Stimulated activated CD4-positive, alpha-beta T cell treated with anti-CD3 and anti-CD28 coated beads, Interleukin-15, amount 100 ng/mL, for 48 hours (primary cell): ENCODE measurements at places on chromosomes 5 and 9.
A peak's percentile ranks its signal among the peaks of the same experiment; 100 is the strongest.

GRCh38 chr5:144465441-144465840 lies 294.8 kb downstream of the KCTD16 start:
- DNase-seq = no peak

DNA sequence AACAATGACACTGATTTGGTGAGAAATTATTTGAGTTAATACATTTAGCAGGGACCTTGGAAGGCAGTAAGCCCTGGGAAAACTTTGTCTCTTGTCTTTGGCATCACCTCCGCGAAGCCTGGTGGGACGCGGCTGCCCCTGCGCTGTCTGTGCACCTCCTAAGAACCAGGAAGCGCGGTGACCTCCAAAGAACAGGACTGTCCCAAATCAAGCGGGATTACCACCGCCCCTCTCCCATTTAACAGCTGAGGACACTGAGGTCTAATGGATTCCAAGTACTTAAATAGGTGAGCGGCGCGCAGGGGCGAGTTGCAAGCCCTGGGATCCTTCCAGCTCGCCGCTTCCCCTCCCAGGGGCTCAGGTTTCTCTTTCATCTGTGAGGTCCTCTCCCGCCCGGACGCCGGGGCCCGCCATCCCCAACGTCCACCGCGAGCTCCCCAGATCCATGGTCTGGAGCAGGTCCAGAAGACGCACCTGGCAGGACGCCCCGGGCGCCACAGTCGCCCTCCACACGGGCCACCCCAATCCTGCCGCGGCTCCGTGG lies 432 bp downstream of the STARD4 start:
- peak; percentile 3 for DNase-seq

DNA sequence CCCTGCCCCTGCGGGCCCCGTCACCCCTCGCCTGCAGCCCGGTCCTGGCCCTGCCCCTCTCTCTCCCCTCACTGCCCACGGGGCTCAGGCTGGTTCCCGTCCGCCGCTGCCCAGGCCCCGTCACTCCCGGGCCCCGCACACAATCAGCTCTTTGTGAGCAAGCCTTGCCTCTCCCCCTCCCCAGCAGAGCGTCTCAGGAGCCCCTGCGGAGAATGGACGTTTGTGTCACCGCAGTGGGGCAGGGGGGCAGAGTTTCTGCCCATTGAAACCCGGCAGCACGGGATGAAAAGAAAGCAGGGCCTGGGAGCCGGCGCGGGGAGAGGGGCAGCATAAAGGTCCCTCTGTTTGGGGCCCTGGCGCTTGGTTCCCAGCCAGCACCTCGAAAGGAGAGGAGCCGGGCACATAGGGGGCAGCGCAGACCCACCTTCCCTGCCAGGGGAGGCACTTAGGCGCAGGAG lies 13.5 kb upstream of the NUP214 start:
- DNase-seq = no peak

DNA sequence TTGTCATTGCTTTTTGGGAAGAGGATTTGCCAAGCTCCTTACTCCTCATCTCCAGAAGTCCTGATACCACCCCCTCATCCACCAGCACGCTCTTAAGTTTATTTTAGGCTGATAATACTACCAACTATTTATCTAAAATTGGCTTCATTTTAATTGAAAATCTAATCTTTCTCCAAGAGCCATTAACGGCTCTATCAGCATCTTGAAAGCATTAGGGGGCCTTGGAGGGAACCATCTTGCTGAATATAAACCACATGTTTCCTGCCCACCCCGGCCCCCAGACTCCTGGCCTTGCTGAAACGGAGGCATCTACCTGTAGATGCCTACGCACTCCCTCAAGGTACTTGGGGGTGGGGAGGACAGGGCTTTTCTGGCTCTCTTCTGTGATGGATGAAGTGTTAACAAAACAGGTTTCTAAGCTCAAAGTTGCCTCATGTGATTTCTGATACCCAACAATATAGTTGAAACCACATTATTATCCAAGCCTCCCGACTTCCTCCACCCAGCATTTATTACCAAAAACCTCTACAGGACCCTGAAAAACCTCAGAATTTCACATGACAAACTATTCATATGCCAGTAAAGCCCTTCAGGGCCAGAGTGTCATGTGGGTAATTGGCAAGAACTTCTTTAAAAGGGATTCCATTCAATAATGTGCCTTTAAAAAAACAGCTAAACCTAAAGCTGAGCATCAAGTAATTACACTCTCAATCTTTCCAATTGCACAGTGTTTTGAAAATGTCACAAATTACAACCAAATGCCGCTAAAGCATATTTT lies 96.7 kb downstream of the SAXO1 start:
- no peak for DNase-seq

- no peak for DNase-seq
These were observed 262.8 kb downstream of the NR3C1 start for GRCh38 chr5:143140492-143141203.

DNA sequence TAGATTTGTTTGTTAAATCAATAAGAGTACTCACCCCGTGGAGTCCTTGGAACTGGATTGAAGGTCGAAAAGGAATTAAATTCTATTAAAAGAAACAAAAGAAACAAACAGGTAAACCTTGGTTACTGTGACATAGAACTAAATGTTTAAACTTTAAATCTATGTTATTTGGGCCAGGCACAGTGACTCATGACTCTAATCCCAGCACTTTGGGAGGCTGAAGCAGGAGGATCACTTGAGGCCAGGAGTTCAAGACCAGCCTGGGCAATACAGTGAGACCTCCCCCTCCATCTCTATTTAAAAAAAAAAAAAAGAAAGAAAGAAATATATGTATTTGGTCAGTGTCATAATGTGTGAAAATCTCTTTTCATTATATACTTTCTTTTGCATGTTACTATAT lies 18.7 kb downstream of the ELL2 start:
- no peak for DNase-seq

GRCh38 chr9:127543221-127543620 lies 68.9 kb upstream of the STXBP1 start:
- DNase-seq = no peak

DNA sequence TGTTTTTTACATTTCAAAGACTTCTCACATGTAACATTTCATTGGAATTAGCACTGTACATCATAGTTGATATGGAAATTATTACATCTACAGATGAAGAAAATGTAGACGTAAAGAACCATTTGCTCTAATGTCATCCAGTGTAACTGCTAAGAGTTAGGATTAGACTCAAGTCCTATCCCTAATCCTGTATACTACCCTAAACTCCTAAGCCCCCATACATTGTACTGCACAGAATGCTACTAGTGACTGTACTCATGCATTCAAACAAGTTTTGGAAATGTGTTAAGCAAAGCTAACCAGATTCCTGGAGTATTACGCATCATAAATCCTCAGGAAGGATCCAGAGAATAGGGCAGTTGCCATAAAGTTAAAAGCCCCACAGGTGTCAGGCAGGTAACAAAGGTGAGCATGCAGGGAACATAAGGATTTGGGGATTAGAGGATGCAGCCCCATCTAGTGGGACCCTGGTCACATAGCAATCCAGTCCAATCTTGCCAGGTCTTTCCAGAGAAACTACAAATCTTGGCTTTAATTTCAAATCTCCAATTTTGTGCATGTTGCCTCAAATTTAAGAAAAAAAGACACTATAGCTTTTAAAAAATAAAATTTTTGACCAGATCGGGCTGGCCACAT lies 32.0 kb downstream of the HAVCR1 start:
- no peak for DNase-seq

GRCh38 chr9:113471566-113471965 lies 8.0 kb downstream of the RGS3 start:
- DNase-seq = no peak

- no peak for DNase-seq
These were observed 56.5 kb upstream of the RAI14 start for GRCh38 chr5:34599471-34600117.

DNA sequence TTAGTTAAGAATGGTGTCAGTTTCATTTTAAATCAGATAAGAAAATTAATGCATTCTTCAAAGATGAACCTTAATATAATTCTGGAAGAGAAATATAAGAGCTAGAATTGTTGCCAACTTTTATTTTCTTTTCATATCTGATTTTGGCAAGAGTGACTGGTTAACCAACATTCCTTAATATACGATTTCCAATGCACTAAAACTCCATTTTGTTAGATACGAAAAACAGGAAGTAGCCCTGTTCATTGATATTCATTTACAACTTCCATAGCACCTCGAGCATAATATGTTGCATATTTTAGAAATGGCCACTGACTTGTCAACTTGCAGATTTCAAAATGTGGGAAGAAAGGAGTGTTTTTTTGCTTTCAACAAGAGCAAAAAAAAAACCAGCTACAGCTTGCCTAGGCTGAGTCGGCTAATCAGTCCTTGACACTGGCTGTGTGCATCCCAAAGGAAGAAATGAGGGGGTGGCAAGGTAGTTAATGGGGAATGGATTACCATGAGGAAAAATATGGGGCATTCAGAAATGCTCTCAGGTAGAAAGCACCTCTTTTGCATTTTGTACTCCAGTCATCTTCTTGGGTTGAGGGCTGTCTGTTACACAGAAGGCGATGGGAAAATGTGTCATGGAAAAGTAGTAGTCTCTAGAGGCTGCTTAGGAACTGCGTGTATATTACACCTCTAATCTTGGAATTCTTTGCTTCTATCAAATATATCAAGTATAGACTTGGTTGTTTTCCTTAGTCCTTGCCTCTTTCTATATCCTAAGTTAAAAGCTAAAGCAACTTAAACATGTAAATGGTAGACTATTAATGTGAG lies 3.9 kb downstream of the MAP3K1 start:
- DNase-seq = no peak

DNA sequence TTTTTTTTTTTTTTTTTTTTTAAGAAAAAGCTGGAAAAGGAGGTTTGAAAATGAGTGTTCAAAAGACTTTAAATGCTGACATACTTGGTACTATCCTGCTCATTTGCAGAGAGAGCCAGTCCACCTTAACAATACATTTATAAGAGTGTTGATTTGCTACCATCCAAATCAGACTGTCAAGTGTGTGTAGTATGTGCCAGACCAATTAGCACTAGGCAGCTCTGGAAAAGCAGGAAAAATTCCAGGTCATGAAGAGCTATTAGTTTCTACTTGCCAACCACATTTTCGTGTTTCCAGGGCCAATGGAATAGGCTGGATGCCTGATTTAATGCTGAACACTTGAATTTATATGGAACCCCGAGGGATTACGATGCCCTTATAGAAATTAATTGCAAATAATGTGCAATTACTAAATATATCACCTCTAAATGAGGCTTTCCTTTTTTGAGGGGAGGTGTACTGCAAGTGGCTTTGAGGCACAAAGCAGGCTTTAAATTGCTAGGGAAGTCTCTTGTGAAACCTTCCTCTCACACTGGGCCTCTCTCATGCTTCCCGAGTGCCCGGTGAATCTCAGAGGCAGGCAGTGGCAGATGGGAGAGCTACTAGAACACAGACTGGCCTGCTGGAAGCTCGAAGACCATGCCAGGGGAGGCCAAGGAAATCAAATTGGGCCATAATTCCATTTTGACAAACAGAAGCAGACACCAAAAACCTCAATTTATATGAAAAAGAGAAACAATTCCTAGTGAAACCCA lies 178.7 kb downstream of the PPP2R2B start:
- no peak for DNase-seq

GRCh38 chr5:1885868-1886845 lies 3.4 kb upstream of the IRX4 start:
- no peak for DNase-seq

DNA sequence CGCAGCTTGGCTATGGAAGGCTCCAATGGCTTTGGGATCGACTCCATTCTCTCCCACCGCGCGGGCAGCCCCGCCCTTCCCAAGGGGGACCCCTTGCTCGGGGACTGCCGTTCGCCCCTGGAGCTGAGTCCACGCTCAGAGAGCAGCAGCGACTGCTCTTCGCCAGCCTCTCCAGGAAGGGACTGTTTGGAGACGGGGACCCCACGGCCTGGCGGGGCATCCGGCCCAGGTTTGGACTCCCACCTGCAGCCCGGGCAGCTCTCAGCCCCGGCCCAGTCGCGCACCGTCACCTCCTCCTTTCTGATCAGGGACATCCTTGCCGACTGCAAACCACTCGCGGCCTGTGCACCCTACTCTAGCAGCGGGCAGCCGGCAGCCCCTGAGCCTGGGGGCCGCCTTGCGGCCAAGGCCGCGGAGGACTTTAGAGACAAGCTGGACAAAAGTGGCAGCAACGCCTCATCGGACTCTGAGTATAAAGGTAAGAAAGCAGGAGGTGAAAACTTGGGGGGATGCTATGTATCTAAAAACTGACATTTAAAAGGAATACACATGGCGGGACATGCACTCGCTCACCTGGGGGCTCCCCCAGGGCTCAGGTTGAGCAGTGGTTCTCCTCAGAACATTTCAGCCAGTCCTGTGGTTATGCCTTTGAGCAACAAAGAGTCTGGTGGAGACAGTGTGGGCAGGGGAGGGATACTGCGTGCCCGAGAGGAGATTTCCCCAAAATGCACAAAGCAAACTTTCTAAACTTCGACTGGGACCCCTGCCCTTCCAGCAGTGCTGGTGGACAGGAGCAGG lies 579 bp downstream of the BARHL1 start:
- DNase-seq = no peak

DNA sequence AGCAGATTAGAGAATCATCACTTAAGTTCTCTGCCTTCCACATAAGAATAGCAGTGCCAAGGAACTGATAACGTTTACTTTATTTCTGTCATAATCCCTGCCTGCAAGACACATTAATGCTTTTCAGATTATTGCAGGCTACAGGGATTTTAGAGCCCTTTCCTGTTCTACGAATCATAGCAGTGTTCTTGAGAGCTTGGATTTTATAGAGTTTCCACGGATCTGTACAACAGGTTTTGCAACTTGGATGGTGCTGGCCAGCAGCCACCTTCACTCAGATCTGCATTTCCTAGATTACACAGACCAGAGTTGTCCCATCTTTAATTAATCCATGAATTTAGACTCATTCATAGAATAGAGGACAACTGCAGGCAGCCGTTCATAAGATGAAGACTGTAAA lies 38.1 kb downstream of the SLC12A2 start:
- DNase-seq = no peak

GRCh38 chr9:33628865-33629410 lies 104.9 kb downstream of the ANKRD18B start:
- DNase-seq = peak; percentile 7

DNA sequence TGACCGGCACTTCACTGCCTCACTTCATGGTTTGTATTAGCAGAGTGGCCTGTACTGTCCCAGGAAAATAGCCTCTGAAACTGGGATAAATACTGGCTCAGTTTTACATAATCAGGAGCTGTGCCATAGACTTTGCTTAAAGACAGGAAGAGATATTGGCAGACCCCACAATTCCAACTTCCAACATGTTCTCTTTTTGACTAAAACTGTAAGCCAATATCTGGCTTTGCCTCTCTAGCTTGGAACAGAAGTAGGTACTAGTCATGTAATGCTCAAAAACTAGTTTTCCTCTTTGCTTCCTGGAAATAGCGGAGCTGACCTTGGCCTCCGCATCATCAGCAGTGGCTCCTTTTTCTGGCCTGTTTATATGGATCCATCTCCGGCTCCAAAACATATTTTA lies 276.9 kb downstream of the CDH9 start:
- no peak for DNase-seq

DNA sequence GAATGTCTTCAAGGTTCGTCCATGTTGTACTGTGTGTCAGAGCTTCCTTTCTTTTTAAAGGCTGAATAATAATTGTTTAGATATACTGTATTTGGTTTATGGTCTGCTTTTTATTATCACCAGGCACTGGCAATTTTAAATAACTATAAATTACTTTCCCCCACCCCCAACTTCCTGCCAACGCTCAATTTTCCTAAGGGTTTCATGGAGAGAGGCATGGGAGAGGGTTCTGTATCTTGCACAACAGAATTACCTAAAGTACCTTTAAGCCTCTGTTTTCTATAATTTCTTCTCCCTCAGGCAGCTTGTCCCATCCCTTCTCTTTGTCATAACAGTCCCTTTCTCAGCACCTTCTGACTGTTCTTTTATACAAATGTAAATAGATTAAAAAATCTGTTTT lies 10.4 kb downstream of the PSAT1 start:
- DNase-seq = no peak
